ENCODE measurements at places on chromosomes 1 and 21. TPM values are rescaled to one million over a fixed set of nuclear protein-coding genes. Genes with fewer than 3 reads are reported as not detected.

AVPR1B gene
- total RNA-seq = not detected

LMX1A gene
- not detected for total RNA-seq

FAM43B gene
- total RNA-seq = not detected

SPATA46 gene
- not detected for total RNA-seq

SLC25A34 gene
- 2.1 TPM for total RNA-seq

NUDT4B gene
- 1.4 TPM for total RNA-seq

TMOD4 gene
- 2.8 TPM for total RNA-seq

IL10 gene
- total RNA-seq = 1.00 TPM

RPTN gene
- total RNA-seq = not detected

CELA3B gene
- not detected for total RNA-seq

PRSS38 gene
- not detected for total RNA-seq

LCE6A gene
- not detected for total RNA-seq

CYP4Z1 gene
- not detected for total RNA-seq

OR2L2 gene
- total RNA-seq = 0.11 TPM

CCDC185 gene
- not detected for total RNA-seq

ACTA1 gene
- not detected for total RNA-seq

GBP7 gene
- not detected for total RNA-seq

PCP4 gene
- total RNA-seq = not detected

OR2L3 gene
- total RNA-seq = not detected

IFNLR1 gene
- total RNA-seq = 2.7 TPM

UMODL1 gene
- total RNA-seq = 0.09 TPM

C1orf185 gene
- total RNA-seq = not detected

KIRREL1 gene
- not detected for total RNA-seq

TACSTD2 gene
- total RNA-seq = not detected

PAQR6 gene
- 8.6 TPM for total RNA-seq

NPPB gene
- total RNA-seq = not detected

ADAM30 gene
- not detected for total RNA-seq

MIXL1 gene
- not detected for total RNA-seq

RAD54L gene
- 47.1 TPM for total RNA-seq

TMEM82 gene
- not detected for total RNA-seq

RAB42 gene
- 0.14 TPM for total RNA-seq

RXFP4 gene
- total RNA-seq = 0.14 TPM

FCRLB gene
- 0.59 TPM for total RNA-seq

LIPI gene
- total RNA-seq = not detected

NUAK2 gene
- 3.5 TPM for total RNA-seq

PGLYRP4 gene
- total RNA-seq = not detected

KLHDC8A gene
- not detected for total RNA-seq

ETS2 gene
- 48.4 TPM for total RNA-seq

RGS13 gene
- total RNA-seq = not detected

PIGR gene
- not detected for total RNA-seq

CD247 gene
- total RNA-seq = 177 TPM
